Stimulated activated CD8-positive, alpha-beta memory T cell treated with anti-CD3 and anti-CD28 coated beads, Interleukin-2, amount 100 ng/mL, for 48 hours (primary cell): ENCODE measurements at places on chromosomes 5 and 9.

DNA sequence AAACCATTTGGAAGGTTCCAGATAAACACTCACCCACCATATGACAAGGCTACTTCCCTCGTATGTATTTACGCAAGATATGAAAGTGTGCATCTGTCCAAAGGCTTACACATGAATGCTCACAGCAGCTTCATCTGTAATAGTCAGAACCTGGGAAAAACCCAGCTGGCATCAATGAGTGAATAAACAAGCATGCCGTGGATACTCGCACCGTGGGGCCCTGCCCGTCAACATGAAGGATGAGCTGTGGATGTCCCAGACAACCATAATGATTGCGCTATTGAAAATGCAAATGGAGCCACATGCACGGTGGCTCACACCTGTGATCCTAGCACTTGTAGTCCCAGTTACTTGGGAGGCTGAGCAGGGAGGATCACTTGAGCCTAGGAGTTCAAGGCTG, 60.6 kb upstream of the FCN1 start:
- DNase-seq = no peak

DNA sequence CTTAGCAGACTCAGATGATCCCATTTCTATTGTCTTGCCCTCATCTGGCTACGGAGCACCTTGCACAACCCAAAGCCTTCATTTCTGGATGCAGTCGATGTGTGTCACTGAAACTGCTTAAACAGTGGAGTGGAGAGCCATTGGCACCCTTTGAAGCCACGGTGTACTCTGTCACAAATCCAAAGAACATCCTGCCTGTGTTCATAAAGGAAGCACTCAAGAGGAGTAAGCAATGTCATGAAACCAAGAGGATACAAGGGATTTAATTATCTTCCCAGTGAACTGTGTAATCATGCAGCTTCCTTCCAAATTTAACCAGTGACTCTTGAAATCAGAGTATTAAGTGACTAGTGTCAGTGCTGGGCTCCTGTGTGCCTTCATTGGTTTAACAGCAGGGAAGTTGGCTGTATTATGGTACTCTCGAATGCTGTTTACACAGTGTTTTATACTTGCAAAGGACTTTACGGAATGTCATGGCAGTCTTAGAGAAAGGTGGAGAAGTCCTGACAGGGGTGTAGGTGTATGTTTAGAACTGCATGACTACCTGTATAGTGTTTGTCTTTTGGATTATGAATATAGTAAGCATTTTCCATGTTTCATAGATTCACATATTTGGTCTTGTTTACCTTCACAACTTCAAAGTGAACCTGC, 41.9 kb downstream of the CD180 start:
- no peak for DNase-seq

DNA sequence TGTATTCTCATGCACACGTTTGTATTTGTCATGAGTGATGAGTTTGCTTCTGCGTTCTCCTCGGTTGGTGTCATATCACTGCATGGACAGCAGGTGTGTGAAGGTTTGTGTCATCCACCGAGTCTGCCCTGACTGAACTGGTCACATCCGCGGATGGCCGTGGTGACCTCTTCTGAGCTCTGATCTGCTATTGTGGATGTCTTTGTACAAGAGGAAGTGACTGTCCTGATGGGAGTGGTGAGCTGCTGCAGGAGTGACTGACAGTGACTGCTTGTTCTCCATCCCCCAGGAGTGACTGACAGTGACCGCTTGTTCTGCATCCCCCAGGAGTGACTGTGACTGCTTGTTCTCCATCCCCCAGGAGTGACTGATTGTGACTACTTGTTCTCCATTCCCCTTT, 69.9 kb downstream of the EHMT1 start:
- no peak for DNase-seq

DNA sequence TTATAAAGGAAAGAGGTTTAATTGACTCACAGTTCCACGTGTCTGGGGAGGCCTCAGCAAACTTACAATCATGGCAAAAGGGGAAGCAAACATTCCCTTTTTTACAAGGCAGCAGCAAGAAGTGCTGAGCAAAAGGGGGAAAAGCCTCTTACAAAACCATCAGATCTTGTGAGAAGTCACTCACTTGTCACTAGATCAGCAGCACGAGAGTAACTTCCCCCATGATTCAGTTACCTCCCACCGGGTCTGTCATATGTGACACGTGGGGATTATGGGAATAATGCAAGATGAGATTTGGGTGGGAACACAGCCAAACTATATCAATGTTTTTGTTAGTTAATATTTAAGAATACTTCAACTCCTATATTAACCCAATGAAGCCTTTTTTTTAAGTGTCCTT, 275.2 kb upstream of the CDH9 start:
- DNase-seq = no peak

DNA sequence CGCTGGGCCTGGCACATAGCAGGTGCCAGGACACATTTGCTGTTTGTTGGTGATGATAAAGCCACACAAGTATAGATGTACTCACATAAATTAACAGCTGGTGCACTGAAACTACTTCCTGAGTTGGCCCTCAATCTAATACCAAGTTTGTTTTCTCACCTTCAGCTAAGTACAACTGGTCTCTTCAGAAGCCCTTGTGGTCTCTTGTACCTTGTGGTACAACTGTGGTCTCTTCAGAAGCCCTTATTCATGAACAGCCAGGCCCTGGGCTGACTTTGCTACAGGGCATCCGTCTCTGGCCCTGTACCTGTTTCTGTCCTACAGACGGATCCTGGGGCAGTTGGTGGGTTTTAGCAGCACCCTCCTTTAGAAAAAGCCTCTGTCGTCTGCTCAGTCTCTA, 81.5 kb downstream of the DAB2IP start:
- DNase-seq = no peak

DNA sequence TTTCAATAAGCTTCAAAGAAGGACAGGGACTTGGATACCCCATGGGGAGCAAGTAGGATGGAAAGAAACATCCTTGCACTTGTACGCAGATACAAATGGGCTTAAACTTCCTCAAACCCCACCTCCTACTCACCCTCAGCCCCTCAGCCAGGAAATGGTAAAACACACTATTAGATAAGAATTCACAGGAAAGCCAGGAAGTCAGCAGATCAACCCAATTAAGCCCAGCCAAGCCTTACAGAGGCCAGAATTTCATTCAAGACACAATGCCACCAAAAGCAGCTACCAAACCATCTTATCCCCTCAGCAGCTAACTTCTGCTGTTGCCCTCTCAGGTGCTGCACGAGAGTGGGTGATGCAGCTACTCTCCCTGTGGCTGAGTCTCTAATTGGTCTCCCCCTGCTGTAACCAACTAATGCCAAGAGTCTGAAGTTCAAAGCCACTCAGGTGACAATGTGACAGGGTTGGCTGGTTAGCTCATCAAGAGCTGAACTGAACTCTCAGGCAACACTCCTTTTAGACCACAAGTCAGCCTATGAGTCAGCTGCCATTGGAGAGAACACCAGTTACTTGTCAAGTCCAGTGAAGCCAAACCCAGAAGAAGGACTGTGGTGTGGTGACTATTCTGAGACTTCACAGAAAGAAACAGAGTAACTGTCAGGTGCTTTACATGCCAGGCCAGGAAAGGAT, 201.9 kb downstream of the ZNF608 start:
- no peak for DNase-seq

- DNase-seq = no peak
Measured at GRCh38 chr9:84145780-84146179, 165.2 kb downstream of the RMI1 start.

GRCh38 chr5:5634817-5635216, 212.3 kb downstream of the ICE1 start:
- DNase-seq = no peak

DNA sequence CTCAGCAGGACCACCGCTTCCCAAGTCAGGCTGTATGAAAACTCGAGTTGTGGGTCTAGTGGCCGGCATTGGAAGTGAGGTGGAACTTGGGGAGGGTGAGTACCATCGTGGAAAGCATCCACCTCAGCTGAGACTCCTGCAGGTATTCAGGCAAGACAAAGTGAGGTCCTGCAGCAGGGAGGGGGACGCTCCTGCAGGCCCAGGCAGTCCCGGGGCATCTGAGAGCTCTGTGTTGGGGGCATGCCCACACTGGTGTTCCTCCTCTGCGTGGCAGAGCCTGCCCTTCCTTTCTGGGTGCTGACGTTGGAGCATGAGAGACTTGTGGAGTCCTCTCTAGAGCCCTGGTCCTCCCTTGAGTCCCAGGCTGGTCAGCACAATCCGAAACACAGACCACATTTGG, 187.7 kb downstream of the CACNA1B start:
- no peak for DNase-seq

- no peak for DNase-seq
Measured at GRCh38 chr9:81032030-81032572, 657.2 kb downstream of the TLE1 start.

GRCh38 chr9:13952906-13953305, 361.0 kb downstream of the NFIB start:
- no peak for DNase-seq

DNA sequence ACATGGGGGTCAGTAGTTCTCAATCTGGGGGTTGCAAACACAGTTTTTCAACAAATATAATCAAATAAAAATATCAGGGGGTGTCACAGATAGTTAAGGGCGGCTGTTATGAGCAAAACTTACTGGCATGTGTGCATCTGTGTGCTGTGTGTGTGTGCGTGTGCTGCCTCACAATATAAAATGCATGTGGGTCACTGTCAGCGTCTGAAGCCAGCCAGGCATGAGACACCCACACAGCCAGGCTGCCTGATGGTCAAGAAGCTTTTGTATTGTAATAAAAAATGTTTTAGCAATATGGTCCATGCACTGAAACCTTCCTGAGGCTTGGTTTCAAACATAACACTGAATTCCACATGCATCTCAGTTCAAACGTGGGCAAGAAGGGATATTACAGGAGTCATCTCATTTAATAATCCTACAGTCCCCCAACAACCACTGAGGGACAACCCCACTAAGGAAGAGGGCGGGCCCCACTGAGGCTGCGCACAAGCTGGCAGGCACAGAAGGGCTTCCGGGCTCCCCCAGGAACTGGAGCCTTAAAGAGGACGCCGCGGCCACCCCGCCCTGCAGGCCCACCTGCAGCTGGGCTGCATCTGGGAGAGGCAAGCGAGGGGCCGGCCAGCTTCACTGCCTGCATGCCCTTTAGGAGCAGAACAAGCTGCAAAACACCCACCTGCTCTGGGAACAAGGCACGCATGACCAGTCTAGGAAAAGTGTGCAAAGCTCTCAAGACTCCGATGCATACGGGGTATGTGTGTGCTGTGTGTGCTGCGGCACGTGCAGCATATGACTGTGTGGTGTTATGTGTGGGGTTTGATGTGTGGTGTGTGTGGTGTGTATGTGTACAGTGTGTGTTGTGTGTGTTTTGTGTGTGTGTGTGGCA, 14.1 kb downstream of the SEMA4D start:
- DNase-seq = no peak
